ENCODE measurements at places on chromosomes 12 and 14.
A peak's percentile ranks its signal among the peaks of the same experiment; 100 is the strongest.

GRCh38 chr14:54529811-54530210, 20.1 kb downstream of the CGRRF1 start:
- no peak for DNase-seq

- no peak for DNase-seq
These were observed 2.2 kb downstream of the DACT1 start for GRCh38 chr14:58639842-58640484.

DNA sequence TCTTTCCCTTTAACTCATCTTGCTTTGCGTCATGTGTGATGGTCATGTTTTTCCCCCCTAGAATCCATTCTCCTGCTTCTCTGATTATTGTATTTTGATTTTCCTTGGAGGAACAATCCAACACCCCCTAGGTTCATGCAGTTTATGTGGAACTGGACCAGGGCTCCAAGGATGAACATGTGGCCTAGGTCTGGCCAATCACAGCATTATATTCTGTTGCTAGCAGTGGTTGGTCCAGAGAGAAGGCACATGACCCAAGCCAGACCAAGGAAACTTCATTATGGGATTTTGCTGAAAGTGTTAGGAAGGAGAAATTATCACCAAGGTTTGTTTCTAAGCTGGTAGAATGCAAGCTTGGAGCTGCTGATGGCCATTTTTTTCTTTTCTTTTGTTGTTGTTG, 6.9 kb upstream of the PPTC7 start:
- DNase-seq: no peak

- no peak for DNase-seq
These were observed 21.7 kb upstream of the HELB start for GRCh38 chr12:66280561-66280960.

DNA sequence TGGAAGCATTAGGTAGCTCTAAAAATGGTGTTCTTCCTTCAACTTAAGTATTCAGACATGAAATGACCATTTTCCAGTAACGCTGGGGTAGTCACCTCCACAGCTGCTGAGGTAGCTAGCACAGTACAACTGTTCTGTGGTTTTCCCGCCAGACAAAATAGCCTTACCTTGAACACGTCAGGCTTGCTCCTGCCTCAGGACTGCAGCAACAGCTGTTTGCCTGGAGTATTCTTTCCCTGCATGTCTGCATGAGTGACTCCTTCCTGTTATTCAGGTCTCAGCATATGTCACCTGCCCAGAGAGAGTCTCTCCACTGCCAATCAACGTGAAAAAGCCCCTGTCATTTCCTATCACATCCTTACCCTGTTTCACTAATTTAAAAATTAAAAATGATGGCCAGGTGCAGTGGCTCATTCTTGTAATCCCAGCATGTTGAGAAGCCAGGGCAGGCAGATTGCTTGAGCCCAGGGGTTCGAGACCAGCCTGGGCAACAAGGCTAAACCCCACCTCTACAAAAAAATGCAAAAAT, 37.9 kb downstream of the WDR89 start:
- no peak for DNase-seq

GRCh38 chr12:122840580-122841513, 5.6 kb downstream of the HIP1R start:
- no peak for DNase-seq

DNA sequence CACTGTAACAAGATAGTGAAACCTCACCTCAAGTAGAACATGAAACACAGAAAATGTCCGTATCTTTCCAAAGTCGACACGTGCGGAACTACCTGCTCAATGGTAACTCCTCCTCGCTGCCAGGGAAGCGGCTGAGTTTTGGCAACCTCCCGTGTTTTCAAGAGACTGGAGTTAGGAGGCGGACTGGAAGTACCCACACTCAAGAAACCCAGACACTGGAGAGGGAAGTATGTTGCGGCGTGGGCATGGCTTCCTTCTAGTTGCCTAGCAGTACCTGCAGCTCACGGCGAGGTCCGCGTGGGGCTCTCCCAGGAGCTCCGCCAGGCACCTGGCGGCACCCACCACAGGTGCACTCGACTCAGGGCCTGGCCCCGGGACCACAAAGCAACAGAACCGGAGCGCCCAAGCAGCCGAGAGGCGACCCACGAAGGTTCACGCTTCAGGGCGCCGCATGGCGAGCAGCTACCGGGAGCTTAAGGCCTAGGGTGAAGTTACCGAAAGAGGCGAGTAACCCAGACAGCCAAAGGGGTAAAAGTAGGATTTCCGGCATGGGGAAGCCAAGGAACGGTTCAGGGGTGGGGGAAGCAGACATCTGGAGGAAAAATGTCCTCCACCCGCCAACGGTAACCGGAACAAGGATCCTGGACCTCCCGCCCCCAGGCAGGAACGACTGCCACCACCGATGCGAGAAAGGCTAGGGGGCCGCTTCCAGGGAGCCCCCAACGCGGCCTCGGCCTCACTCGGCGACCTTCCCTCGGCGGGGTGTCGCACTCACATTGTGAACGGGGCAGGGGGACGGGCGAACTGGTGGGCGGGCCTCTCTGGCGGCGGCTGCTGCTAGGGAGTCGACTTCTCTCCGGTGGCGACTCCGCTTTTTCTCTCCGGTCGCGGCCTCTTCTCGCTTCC, 608 bp downstream of the PTGES3 start:
- DNase-seq: peak; percentile 24

GRCh38 chr12:851343-851742, 98.2 kb downstream of the RAD52 start:
- DNase-seq: no peak
